ENCODE measurements at places on chromosomes 6 and 20.

DNA sequence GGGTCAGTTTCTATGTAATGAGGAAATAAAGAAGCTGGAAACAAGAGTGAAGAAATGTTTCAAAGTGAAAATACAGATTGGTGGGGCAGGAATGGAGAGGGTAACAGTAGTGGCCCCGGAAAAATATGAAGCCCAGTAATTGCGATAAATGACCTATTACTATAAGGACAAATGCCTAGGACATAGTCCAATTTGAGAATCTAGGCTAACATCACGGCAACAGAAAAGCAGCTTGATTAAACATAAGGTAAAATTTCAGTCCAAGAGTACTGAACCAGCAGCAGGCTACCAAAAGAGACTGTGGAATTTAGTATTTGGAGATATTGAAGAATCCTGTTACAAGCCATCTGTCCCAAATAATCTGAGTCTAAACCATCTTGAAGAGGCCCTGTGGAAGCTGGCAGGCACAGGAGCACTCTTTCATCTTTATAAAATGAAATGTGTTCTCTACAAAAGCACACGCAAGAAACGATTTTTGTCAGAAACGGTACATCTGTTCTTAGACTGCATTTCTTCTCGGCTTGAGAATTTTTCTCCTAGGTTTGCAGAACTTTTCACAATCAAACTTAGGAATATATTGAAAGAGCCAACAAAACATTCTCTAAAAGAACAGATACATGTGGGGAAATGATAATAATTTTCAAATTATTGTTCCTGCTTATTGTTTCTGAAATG, 49.3 kb downstream of the ELOVL5 start:
- DNase-seq, result no peak

GRCh38 chr6:1068068-1068467, 243.8 kb upstream of the FOXQ1 start:
- DNase-seq, result no peak

DNA sequence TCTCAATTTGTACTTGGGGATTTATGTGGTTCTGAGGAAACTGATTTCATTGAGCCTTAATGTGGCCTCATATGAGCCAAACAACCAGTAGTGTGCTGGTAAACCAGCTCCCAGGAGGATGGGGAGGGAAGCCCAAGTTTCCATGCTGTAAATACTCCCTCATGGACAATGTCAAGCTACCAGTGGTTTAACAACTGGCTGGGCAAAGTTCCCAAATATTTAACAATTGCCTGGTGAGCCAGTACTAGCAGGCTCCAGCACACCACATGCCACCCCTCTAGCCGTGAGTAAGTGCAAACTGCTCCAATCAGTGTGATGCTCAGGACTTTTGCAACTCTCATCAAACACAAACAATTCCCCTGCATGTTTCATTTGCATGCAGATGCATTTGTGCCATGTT, 19.2 kb upstream of the CDKN1A start:
- DNase-seq, result no peak

DNA sequence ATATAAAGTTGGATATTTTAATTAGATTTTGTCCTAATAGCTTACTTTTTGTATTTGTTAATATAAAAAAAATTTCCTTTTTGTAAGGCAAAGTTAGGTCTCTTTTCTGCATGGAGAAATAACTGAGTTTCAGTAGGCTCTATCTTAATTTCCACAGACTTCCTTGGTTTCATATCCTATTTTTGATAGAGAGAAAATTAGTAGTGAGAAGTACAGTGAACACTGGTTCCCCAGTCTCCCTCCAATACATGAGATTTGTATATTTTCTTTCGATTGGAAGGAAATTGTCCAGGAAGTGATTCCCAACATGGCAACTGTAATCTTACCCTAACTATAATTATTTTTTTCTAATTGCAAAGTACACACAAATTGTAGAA, 26.4 kb downstream of the TRIM27 start:
- DNase-seq, result no peak

GRCh38 chr6:20169786-20170185, 42.5 kb downstream of the MBOAT1 start:
- no peak for DNase-seq

GRCh38 chr20:19317237-19318069, 105.0 kb downstream of the SLC24A3 start:
- no peak for DNase-seq

- no peak for DNase-seq
Measured at GRCh38 chr6:129748212-129748900, 38.4 kb upstream of the ARHGAP18 start.

DNA sequence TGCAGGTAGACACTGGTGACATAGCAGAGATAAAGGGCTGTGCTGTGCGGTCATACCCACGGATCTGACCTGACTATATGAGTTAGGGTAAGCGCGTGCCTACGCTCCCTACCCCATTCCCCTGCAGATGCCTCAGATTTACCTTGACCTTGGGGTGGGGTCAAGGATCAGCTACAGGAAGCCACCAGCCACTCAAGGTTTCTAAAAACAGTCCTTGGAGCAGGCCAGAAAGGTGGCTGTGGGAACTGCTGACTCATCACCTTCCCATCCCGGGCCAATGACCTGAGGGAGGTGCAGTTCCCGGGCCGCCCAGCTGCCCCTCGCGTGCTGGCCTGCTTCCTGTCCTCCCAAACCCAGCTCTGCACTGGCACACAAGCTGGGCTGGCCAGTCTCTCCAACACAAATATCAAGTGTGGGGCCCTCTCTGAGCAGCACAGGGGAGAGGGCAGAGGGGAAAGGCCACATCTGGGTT, 23.0 kb downstream of the KCNK5 start:
- no peak for DNase-seq

GRCh38 chr20:13995841-13996240, 525 bp downstream of the MACROD2 start:
- DNase-seq, result no peak

DNA sequence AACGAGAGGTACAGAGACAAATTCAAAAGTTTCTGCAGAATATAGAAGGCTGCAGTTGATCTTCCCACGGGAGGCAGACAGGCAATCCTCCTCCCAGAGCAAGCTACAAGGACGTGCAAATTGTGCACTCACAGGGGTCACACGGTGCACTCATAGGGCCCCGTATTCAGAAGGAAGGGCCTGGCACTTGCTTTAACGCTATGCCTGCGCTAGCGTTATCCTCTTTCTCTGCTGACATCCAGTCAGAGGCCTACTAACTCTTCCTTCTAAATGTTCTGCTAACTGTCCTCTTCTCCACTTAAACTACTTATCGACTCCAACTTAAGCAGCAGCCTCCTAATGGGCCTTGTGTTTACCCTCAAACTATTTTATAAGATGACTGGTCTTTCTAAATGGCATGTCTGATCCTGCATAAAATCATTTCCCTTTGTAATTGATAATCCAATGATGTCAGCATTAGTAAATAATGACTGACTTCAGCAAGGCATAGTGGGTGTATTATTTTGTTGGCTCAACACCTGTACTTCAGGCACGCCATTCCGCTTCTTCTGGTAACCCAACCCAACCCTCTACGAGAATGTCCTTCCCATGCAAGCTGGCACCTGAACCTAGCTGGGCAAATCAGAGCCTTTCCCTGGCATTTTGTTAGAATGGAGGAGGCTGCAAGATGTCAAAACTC, 2.2 kb downstream of the IFNGR1 start:
- no peak for DNase-seq
